GM13976 (cell line): ENCODE measurements at places on chromosomes 12 and 14.

GRCh38 chr12:75854681-75855309 lies 176.8 kb downstream of the PHLDA1 start:
- DNase-seq, result no peak

DNA sequence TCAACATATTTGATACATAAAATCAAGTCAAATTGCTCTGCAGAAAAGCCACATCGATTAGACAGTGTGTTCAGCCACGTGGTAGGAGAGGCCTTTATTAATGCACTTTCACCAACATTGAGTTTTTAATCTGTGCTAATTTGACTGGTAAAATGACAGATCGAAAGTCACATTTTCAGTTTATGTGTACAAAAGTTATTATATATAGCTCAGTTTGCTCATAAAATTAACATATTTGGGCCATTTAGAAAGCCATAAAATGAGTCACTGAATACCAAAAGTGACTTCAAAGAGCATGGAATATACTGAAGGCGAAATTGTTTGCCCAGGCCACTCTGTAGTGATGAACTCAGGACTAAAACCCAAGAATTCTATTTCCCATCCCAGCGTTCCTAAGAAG lies 26.0 kb downstream of the C12orf42 start:
- no peak for DNase-seq

DNA sequence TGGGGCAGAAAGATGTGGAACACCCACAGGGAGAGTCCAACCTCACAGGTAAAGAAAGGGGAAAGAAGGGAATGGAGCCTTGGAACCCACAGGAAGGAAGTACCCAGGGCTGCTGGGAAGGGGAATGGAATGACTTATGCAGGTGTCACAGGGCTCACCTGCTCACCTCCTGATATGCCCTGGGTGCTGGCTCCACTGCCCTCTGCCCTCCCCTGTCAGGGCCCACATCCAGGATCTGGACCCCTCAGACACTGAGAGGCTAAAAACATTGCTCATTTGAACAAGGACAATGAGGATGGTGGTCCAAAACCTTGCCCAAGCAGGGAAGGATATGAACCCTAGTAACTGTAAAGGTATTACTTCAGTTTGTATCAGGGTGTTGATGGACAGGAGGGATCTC lies 19.3 kb downstream of the ZBTB39 start:
- no peak for DNase-seq

DNA sequence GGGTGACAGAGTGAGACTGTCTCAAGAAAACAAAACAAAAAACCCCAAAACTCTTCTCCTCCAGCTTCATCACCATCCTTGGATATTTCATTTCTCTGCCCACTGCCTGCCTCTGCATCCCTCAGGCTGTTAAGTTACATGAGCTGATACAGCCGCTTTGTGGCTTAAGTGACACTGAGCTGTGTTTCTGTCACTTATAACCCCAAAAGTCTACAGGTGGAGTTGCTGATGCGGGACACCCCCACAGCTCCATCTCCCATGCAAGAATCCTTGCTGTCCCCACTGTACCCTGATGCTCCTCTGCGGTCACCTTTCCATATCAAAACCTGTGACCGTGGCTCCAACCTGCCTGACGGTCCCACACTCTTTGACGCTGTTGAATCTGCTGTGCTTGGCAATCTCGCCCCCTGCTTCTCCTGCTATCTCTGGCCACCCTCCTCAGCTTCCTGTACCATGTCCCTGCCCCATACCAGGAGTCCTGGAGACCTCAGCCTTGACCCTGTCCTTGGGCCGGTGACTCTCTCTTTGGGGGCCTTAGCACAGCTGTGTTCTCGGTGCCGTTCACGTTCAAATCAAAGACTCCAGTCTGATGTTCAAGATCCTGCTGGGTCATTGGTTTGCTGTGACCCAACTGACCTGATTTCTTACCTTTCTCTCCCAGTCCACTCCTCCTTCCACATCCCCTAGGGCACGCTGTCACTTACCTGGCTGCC lies 20.3 kb downstream of the HVCN1 start:
- DNase-seq, result no peak

GRCh38 chr14:76924371-76925096 lies 98.3 kb downstream of the LRRC74A start:
- DNase-seq, result peak; percentile 62

DNA sequence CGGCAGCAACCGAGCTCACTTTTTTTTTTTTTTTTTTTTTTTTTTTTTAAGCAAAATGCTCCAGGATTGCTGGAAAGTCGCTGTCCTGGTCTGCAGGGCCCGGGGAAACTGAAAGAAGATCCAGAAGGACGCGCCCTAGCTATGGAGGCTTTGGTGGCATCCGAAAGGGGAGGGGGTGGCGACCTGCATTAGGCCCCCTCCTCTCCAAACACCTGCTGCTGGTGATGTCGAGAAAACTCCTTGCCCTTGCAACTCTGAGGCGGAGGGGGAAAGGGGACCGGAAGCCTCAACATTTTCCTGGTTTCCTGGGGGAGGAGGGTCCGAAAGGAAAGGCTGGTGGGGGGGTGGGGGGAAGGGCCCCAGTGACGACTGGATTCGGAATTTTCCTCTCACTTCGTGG lies 421.1 kb downstream of the VRK1 start:
- DNase-seq, result no peak

- DNase-seq, result no peak
Observed at GRCh38 chr12:22481547-22482104, 62.7 kb downstream of the C2CD5 start.

DNA sequence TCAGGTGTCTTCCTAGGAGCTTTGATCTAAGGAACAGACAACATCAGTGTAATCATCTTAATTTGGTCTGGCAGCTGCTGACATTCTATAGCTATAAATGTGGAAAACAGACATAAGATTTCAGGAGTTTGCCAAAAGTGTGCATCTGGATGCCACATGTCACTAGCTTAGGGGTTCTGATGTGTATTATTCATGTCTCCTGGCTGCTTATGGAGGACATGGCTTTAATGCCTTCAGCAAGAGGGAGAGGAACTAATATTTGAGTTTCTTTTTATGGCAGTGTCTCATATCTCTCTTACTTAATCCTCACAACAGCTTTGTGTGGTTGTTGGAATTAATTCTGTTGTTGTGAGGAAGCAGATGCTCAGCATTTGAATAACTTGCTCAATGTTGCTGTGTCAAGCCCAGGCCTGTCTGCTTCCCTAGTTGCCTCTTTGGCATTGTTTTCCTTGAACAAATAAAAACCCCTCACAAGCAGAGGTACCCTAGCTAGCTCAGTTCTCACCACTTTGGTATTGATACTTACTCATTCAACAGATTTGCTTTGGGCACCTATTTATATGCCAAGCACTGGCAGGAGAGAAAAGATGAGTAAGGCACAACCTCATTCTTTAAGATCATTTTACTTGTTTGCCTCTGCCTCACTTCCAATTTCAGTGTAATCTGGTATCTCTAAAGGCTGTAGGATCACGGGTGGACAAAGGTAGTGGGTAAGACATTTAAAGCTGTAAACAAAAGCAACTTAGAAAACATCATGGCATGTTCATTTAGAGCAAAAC lies 39.8 kb upstream of the EID3 start:
- no peak for DNase-seq

DNA sequence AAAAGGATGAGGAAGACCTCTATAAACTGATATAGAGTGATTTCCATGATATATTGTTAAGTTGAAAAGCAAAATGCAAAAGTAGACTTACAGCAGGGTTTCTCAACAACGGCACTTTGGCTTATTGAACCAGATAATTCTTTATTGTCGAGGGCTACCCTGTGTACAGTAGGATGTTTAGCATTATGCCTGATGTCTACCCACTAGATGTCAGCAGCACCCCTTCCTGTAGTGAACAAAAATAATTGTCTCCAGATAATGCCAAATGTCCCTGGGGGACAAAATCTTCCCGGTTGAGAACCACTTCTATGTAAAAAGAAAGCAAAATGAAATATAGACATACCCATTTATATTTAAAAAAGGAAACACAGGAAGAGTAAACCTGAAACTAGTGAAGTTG lies 32.4 kb downstream of the ABCD2 start:
- DNase-seq, result no peak

DNA sequence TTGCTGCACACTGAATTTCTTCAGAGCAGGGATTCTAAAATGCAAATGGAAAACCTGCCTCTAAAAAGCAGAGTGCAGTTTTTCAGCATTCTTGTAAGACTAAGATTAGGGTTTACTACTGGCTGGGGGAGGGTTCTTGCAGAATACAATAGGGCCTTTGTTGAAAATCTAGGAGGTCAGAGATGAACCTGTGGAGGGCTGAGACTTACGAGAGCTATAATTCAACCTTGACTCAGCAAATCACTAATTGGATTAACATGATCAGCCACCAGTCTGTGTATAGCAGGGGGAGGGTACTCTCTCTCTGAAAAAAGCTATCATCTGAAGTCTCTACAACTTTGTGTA lies 92.6 kb upstream of the HIF1A start:
- DNase-seq, result no peak

- DNase-seq, result peak; percentile 85
Observed at GRCh38 chr14:81436296-81437138, 36.4 kb upstream of the STON2 start.

DNA sequence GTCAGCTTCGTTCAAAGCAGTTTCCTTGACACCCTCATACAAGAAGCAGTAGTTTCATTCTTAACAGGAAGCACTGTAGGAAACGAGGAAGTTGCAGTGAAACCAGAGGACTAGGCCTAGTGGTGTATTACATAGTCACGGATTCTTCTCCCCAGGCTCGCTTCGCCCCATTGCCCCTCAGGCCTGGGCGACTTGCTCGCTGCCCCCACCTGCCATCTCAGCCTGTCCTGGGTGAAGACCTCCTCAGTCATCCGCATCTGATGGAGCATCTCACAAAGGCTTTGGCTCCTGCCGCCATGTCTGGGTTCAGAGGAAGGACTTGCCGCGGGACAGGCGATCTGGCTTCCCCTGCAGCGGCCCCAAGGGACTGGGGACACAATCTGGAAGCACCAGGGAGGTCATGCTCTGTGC lies 93.5 kb downstream of the LMNTD1 start:
- no peak for DNase-seq

DNA sequence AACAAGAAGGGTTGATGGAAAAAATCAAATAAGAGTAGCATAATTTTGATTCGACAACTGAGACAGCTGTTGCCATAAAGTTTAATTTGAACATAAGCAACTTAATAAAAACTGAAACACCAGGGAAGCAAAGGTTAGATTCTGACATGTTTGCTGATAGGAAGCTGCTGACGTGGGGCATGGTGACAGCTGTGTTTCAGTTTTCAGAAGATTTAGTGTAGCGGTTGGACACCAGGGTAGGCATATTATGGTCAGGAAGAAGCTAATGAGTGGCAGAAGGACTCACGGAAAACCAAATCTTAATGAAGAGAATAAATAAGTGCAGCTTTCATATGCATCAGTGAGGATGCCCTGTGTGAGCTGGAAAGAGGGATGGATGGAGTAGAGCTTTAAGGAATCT lies 336.7 kb upstream of the RPL10L start:
- DNase-seq, result no peak
